T-helper 2 cell (primary cell): ENCODE measurements at places on chromosomes 4 and X.

GRCh38 chrX:101415180-101416145, 7.4 kb downstream of the HNRNPH2 start:
- no peak for DNase-seq

DNA sequence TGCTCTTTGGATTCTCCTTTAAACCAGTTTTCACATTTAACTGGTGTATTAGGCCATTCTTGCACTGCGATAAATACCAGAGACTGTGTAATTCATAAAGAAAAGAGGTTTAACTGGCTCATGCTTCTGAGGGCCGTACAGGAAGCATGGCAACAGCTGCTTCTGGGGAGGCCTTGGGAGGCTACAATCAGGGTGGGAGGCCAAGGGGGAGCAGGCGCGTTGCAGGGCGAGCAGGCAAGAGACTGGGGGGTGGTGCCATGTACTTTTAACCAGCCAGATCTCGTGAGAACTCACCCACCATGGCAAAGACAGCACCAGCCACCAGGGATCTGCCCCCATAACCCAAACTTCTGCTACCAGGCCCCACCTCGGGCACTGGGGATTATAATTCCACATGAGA, 38.1 kb downstream of the RNF212 start:
- no peak for DNase-seq

DNA sequence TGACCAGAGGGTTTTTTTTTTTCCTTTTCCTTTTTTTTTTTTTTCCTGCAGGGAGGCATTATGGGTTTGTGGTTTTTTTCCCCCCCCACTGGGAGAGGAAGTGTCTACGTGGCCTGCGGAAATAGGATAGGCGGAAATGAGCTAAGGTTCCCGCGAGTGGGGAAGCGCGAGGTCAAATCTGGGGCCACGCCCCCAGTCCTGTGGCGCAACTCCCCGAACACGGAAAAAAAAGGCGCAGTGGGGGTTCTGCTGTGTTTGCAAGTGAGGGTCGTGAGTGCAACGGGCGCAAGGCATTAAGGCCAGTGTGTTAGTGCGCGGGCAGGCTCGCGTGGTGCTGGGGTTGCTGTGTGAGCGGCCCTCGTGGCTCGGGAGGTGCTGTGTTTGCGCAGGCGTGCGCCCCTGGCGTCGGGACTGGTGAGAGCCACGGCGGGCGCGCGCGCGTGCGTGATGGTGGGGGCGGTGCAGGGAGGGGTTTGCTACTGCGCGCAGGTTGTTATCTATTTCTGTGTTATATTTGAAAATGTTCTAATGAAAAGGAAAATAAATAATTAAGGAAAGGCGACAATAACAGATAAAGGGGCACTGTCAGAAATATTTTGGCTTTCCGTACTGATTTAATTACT, 685 bp upstream of the MORF4L2 start:
- peak; percentile 72 for DNase-seq

DNA sequence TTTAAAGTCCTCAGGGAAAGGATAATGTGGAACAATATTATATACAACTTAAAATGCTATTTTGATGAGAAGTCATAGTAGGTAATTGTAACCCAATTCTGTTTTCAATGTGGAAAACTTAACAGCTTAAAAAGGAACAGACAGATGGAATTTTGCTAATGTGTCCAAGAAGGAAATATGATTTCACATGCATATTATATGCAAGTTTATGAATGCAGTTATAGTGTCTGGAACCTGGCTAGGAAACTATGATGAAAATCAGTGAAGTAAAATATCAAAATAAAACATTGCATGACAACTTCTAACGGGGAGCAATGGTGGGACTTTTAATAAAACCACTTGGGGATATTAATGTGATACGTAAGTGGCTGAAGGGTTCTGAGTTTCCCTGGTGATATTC, 152.6 kb upstream of the HAND2 start:
- DNase-seq = no peak

DNA sequence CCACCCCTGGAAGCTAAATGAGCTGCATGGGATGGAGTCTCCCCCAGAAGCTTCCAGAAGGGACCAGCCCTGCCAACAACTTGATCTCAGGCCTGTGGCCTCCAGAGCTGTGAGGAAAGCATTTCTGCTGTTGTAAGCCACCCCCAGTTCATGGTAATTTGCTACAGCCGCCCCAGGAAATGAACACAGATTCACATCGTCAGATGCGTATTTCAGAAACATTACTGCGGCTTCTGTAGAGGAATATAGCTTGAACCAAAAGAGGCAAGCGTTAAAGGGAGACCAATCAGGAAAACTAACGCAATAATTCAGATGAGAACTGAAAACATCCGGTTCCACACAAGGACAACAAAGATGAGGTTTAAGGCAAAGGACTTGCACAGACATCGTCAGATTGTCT, 128.4 kb upstream of the TBL1X start:
- peak; percentile 82 for DNase-seq

- DNase-seq = no peak
Observed at GRCh38 chr4:159592898-159593556, 490.1 kb downstream of the RAPGEF2 start.
